ENCODE measurements at places on chromosomes 1 and 21.

DNA sequence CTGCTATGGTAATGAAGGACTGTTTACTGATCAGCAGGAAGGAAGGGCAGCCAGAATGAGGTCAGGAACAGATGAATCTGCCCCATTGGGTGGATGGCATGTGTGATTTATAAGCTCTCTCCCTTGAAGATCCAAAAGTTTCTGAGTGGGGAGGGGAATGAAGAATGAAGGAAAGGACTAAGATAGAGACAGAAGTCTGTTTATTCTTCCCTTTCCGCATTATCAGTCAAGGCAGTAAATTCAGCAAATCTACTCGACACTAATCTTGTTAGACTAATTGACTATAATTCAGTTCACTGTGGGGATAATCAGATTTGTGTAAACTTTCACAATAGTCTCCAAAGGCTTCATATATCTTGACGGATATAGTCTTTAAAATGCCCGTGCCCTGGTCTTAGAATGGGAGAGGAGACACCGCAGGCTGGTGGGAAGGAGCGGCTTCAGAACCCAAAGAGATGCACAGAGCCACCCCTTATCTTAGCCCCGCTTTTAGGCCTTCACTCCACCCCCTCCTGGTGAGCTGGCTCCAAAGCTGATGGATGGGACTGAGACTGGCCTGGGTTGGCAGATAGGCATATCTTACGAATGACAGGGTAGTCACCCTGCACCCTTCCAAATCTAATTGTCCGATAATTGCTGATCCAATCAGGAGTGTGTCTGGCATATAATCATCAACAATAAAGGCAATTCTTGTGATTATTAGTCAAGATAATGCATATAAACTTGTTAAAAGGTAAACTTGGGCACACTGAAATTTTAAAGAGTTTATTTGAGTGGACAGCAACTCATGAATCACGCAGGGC, 76.0 kb upstream of the PPM1J start:
- no peak for DNase-seq

DNA sequence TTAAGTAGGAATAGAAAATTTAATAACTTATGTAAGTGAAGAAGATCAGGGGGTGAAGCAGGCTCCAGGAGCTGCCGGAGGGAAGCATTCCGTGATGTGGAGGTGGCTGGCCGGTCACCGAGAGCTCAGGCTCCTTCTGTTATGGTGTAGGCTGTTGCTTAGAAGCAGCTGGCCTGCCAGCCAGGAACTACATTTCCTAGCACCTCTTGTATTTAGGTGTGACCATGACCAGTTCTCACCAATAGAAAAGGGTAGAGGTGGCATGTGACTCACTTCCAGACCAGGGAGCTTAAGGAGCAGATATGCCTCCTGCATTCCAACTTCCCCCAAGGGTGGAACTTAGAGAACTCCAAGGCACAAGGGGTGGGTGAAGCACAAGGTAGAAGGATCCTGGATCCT, 120.7 kb downstream of the ACTL8 start:
- DNase-seq, result no peak

DNA sequence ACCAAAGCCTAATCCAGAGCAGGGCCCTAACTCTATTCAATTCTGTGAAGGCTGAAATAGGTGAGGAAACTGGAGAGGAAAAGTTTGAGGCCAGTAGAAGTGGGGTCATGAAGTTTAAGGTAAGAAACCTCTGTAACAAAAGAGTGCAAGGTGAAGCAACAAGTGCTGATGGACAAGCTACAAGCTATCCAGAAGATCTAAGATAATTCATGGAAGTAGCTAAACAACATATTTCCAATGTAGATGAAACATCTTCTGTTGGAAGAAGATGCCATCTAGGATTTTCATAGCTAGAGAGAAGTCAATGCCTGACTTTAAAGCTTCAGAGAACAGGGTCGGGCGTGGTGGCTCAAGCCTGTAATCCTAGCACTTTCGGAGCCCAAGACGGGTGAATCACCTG, 217.6 kb downstream of the GREM2 start:
- no peak for DNase-seq

DNA sequence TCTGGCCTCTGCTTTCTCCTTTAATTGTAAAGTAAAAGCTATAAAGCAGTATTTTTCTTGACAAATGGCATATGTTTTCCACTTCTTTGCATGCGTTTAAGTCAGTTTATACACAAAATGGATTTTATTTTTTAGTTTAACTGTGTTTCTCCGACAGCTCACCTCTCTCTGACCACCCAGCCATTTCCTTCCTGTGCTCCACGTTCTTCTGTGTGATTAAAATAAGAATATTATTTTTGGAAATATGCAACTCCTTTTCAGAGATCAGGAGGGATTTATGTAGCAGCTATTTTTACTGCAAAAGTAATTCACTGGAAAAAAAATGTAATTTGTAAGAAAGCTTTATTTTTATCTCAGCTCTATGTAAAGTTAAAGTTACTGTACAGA, 18.0 kb downstream of the ETS2 start:
- no peak for DNase-seq

DNA sequence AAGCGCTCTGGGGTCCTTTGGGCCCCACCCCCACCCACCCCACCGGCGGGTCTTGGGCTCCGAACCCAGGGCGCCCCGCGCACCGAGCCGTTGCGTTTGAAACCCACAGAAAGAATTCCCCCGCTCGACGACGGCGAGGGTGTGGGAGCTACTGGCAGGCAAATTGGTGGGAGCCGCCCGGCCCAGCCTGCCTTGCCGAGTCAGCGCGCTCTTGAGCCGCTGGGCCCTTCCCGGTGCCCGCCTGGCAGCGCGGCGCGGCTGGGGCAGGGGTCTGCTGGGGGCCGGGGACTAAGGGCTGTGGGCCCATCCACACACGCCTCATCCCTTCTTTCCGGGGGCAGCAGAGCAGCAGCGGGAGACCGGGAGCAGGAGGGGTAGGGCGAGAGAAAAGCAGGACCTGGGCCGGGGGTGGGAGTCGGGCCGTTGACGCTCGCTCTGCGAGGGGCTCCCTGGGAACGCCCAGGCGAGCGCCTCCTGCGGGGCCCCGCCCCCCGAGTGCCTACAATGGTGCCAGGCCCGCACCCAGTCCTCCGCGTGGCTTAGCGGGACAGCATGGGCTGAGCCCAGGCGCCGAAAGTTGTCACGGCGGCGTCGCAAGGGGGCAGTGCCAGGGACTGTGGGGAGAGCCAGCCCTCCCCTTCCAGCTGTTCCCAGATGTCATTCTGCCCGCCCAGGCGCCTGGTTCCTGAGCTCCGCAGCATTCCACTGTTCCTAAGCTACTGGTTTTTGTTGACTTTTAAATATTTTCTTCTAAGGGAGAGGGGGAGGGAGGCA, at the start of gene C1orf94:
Gene C1orf94 (plus strand): TSS at position 78 of the 774 bp plus-strand sequence. CDS start 883 bp downstream, outside the sequence.
- no peak for DNase-seq

GRCh38 chr1:192797891-192798290, 10.9 kb upstream of the RGS2 start:
- DNase-seq, result no peak
